ENCODE measurements at places on chromosomes 2 and 18.

- DNase-seq = no peak
Observed at GRCh38 chr2:232833830-232834229, 36.2 kb upstream of the SNORC start.

DNA sequence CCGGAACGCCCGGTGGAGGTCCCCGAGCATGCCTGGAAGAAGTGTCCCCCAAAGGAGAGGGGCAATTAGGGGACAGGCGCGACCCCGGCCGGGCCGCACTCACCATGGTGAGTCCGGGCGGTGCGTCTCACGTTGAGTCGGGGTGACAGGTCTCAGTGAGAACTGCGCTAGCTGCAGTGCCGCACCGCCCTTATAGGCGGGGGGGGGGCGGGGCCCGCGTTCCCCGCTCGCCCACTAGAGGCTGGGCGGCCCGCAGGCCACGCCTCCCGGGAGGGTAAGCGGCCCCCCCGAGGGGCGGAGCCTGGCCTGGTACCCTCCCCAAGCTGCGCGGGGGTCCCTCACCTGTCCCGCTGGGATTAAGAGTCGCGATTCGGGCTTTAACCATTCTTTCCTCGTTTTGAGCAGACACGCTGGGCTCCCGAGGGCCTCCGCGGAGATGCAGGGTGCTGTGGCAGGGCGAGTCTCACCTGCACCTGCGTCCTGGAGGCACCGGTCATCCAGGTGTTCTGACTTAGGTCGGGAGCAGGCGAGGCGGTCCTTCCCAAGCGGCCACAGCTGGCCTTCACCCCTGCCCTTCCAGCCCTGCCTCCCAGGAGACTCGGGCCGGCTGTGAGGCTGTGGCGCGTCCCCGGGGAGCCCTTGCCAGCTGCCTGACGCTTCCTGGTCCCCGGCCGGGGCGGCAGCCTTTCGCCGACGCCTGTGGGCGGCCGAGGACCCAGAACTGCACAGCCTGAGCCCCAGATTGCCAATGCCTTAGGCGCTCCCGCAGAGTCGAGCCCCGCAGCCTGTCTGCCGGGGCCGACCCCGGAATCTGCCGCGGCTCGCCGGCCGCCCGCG is at the start of gene TUBA4A:
TSS of gene TUBA4A (minus strand) at position 166 of the 837 bp plus-strand sequence. CDS start at position 106, 60 bp downstream.
- DNase-seq = peak; percentile 86

DNA sequence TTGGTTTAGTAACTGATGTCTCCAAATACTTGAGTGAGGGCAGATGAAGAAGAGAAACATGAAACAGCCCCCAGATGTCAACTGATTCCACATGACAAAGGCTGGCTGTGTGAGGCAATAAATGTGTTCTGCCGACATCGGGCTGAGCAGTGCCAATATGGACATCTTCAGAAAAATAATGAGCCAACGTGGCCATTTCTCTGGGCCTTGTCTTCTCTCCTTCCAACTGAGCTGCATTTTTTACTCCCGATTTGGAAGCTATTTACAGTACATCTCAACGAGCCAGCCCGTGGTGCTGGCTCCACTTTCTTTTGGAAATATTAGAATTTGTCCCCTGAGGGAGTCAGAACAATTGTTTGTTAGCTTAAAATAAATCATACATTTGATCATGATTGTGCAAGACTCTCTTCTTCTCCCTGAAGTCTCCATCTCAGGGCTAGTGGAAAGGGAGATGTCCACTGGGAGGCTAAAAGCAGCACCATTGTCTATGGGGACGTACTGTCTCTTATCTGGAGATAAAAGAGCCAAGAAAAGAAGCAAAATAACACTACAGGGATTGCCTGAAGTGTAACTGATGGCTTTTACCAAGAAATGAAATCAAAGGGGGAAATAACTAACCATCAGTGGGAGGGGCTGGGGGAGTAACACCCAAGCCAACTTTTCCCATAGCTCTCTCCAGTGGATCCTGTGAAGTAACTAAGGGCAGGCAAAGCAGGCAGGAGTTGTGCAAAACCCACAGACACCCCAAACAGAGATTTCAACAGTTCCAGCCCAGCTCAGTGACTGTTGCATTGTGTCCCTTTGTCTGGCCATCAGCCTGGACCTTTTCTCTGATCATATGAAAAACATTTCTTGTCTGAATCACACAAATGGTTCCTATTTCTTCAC is 114.8 kb downstream of the RDH14 start:
- peak; percentile 28 for DNase-seq

- no peak for DNase-seq
Observed at GRCh38 chr2:43407935-43408334, 181.5 kb upstream of the ZFP36L2 start.

DNA sequence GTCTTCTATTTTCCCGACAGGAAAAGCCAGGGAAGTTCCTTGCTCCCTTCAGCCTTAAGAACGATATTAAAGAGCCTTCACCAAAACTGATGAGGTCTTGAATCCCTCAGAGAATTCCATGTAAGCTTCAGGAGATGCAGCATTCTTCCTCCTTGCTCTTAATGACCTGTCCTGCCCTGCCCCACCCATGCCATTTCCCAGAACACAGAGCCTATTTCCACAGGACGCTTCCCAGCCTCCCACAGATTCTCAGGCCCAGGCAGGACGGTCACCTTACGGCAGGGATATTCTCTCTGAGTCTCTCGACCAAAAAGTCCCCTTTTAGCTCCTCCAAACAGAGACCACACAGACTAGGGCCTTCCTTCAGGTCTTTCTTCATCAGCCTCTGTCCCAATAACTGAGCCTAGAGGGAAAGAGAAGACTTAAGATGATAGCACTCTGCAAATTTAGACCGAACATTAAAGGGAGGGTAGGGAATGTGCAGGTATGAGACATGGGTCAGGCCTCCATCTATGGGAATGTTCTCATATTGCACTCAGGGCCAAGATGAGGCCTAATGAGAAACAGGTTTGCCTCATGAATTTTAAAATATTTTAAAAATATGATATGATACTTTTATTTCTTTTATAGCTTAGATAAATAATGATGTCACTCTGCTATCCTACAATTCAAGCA is 62.1 kb downstream of the COBLL1 start:
- peak; percentile 20 for DNase-seq

GRCh38 chr2:241925821-241926441 is 56.4 kb downstream of the RTP5 start:
- DNase-seq = no peak

GRCh38 chr2:201915446-201915845 is 109.1 kb downstream of the CDK15 start:
- DNase-seq = no peak

- DNase-seq = no peak
Observed at GRCh38 chr2:172928756-172929155, 146.9 kb upstream of the MAP3K20 start.

DNA sequence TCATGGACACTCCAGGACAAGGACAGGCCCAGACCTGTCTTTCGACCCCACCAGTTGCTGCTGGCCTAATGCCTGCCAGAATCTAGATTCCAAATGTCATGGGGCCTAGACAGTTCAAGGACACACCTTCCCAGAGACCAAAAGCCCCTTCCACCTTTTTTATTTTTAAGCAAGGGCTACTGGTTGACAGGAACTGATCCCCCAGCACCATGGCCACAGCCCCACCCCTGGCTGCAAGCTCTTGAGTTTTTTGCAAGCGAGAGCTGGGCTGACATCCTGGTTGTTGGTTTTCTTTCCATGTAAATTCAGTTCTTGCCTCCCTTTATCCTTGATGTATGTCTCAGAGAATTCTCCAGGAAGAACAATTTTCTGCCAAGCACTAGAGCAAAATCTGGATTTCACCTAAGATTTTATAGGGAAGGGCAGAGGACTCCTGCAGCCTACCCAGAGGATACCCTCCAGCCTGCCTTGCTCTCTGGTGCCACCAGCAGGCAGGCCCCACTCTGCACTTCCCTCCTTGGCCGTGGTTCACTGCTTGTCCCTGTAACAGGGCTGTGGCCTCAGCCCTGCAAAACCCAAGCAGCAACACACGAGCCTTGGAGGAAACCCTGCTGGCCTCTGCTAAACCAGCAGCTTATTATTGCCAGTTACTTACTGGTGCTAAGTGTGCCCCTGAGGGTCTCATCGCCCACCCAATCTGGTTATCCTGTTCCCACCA is 97.7 kb downstream of the TWIST2 start:
- DNase-seq = peak; percentile 60

GRCh38 chr2:24924266-24924665 is 4.2 kb upstream of the ADCY3 start:
- no peak for DNase-seq

- no peak for DNase-seq
Observed at GRCh38 chr18:40108596-40108995, 1846.4 kb upstream of the PIK3C3 start.

- no peak for DNase-seq
Observed at GRCh38 chr2:176087330-176088047, 3.7 kb upstream of the EVX2 start.

- DNase-seq = no peak
Observed at GRCh38 chr2:73103018-73103542, 9.7 kb downstream of the RAB11FIP5 start.

- no peak for DNase-seq
Observed at GRCh38 chr2:222750533-222750932, 79.1 kb downstream of the MOGAT1 start.
